ENCODE measurements at places on chromosomes 6 and 20.
A peak's percentile ranks its signal among the peaks of the same experiment; 100 is the strongest.

GRCh38 chr6:170186006-170186935 lies 104.6 kb downstream of the DLL1 start:
- DNase-seq = no peak

GRCh38 chr6:55812509-55812908 lies 62.9 kb downstream of the BMP5 start:
- no peak for DNase-seq

DNA sequence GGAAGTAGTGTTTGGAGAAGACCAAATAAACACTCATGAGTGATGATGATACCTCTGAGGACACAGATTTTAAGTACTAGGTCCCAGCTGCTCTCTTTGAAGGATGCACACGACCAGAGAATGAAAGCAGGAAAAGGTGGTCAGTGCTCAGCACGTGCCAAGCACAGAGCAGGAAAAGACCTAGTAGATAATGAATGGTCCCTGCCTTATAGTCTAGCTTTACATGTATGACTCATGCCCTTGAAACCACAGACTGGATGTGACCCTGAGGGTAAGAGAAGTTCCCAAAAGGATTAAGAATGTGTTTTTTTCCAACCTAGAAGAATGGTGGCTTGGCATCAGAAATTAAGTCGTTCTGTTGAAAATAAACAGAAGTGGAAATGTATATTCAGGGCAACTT lies 2.8 kb upstream of the MC3R start:
- DNase-seq = no peak

DNA sequence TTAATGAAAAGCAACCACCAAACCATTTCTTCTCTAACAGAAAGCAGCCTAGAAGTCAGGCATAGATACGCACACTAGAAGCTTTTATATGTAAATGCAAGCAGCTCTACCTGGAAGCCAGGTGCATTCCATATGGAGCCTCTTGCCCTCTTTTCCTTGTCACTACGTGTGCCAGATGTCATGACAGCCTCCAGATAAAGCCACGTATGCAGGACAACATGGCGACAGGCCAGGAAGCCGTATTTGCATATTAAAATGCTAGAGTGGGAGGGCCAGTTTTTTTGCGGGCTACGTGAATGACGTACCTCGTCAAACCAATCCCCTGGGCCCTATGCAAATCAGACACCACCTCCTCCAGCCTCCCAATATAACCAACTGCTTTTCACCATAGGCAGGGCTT lies 308.1 kb upstream of the SPTLC3 start:
- DNase-seq = no peak

DNA sequence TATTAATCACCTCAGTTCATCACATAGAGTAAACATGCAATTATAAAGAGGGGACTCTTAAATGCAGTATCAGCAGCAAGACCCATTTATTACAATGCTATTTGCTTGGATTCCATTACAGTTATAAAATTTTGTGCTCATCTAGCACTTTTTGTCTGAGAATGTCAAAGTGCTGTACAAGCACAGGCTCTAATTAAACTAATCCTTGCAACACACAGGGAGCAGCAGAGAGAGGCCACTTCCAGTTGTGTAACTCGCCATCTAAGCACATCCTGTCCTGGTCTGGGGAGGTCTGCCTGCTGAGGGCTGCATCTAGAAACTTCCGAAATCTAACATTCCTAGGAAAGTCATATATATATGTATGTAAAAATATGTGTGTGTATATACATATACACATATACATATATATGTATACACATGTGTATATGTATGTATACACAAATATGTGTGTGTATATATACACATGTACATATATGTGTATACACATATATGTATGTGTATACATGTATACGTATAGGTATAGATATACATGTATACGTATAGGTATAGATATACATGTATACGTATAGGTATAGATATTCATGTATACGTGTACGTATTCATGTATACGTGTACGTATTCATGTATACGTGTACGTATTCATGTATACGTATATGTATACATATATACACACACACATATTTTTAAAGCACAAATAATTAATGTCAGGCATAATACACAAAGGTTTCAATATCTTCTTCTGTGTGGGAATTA lies 136.4 kb upstream of the JARID2 start:
- DNase-seq = no peak

- no peak for DNase-seq
Observed at GRCh38 chr6:169172946-169173345, 80.7 kb downstream of the THBS2 start.

DNA sequence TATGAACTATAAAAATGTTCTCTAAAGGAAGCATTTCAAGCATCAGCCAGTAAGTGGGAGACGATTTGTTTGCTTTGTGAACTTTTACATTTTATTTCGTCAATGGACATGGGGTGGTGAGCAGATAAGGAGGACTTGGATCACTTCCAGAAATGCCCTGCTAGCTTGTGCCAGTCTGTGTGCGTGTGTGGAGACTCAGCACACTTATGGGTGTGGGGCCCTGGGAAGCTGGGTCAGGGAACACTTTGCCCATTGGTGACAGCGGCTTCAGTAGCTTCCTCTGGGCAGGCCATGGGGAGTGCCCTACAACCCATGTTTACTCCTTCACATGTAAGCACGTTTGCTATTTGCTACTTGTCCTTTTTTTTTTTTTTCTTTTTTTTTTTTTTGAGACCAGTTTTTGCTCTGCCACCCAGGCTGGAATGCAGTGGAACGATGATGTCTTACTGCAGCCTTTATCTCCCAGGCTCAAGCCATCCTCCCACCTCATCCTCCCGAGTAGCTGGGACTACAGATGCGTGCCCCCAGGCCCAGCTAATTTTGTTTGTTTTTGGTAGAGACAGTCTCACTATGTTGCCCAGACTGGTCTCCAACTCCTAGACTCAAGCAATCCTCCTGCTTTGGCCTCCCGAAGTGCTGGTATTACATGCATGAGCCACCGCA lies 24.2 kb downstream of the PRDM1 start:
- DNase-seq = no peak

DNA sequence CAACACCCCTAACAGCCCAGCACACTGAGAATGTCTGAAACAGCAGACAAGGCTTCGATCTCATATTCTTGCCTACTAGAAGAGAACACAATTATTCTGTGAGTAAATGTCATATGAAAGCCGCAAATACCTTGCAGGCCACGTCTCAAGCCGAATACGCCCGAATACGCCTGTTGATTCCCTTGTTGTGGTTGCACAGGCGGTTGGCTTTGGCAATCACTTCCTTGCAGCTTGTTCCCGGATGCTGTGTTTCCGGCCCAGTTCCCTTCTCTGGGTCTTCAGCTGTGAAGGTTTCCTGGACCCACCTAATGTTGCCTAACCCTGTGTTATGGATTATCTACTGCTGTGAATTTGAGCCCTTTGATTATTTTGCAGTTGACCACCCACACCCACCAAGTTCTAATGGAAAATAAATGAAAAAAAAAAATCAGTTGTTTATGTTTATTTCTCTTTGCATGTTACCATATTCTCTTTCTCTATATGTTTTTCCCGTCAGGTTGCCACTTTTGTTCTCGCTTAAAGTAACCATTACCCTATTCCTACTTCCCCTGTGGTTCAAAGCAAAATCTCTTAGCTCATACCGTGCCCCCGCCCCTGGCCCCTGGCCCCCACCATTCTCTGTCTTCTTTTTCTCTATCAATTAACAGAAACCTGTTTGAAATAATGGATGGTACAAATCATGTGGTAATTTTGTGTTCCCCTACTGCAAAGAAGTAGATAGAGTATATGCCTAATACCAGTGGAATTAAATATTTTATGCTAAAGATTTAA lies 172.4 kb downstream of the ADGB start:
- peak; percentile 70 for DNase-seq

GRCh38 chr20:23967616-23967979 lies 21.0 kb downstream of the GGTLC1 start:
- no peak for DNase-seq

- no peak for DNase-seq
Observed at GRCh38 chr20:14992153-14992552, 654.7 kb upstream of the FLRT3 start.

GRCh38 chr6:8982668-8983067 lies 547.3 kb upstream of the SLC35B3 start:
- DNase-seq = no peak

DNA sequence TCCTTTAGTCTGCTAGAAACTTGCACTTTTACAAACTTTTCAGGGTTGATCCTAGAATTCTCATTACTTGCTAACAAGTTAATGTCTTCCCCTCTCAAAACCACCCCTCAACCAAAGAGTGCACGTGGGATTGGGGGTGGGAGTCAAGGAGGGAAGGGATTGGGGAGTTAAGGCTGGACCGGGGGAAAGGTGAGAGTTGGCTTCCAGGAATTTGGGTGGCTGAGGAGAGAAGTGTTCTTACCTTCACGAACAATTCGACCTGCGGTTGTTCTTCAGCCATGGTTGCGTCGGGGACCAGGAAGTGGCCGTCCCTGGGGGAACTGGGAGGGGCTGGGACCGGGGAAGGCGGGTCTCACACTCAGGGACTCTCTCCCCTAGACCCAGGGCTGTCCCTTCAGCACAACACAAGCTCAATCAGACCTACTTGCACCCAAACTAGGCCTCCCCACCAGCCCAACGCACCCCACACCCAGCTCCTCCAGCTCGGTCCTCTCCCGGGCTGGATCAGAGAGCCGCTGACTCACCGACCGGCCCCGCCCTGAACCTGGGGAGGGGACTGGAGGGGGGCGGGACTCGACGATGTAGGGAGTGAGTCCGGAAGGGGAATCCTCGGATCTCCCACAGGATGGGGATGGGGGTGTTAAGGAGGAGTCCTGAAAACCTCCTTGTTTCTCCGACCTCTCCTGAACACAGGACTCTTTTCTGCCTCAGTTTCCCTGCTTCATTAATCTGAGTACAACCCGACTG lies at the start of gene CLIC1:
Gene CLIC1 (minus strand): TSS at position 510 of the 747 bp plus-strand sequence. CDS start 230 bp downstream, at position 280.
- peak; percentile 94 for DNase-seq

DNA sequence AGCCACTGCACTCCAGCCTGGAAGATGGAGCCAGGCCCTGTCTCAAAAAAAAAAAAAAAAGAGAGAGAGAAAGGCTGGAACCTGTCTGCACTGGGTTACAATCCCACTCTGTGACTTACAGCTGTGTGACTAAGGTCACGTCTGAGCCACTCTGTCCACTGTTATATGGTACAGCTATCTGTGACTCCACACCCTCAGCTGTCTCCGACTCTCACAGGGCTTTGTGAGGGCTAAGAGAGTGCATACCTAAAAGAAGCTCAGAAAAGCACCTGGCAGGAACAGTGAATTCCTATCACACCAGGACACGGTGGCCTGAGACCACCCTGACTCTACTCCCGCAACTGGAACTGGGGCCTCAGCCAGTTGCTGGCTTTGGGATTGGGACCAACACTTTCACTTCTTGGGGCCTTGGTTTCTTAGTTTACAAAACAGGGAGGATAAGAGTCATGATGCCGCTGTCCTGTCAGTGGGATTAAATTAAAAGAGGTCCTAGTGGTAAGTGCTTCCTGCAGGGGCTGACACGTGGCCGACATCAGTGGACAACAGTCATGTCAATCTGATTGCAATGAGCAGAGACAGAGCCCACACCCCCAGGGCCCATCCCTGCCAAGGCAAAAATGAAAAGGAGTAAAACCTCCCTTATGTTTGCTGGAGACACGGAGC lies 5.7 kb upstream of the CD93 start:
- no peak for DNase-seq

DNA sequence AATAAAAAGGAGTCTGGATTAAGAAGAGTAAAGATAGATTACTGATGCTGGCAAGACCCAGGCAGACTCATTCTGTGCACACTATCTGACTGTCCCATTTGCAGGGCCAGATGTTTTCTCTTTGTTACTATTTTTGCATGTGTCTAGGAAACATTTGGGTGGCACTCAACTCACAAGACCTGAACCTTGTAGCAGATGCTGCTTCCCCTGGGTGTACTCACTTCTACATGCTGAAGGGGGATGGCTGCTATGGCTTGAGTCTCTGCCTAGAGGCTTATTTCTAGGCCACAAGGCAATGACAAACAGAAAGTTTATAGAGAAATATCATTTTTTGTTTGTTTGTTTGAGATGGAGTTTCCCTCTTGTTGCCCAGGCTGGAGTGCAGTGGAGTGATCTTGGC lies 351.4 kb downstream of the FOXA2 start:
- DNase-seq = no peak

DNA sequence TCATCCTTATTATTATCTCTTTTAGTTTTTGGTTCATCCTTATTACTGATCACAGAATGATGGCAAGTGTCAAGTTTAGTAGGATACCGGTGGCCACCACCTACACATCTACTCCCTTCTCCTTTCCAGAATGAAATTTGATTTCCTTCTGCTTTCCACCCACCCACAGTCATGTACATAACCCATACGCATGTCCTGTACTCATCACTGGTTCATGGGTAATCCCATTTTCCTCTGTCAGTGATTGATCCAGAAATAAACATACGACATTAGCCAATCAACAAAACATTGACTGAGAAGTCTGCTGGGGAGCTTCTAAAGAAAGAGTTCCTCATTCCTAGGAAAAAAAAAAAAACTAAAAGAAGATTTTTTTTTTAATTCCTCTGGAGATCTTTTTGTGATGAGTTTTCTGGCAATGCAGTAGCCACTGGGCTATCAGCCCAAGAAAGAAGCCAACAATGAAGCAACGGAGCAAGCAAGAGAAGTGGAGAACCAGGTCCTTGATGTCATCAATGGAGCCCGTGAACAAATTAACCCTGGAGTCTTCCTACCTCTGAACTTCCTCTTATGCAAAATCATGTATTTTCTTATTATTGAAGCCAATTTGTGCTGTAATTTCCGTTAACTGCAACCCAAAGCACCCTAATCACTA lies 127.8 kb downstream of the TASP1 start:
- DNase-seq = no peak

GRCh38 chr6:38503032-38503773 lies 136.5 kb downstream of the BTBD9 start:
- no peak for DNase-seq

GRCh38 chr20:263701-264100 lies 6.2 kb downstream of the DEFB132 start:
- no peak for DNase-seq

DNA sequence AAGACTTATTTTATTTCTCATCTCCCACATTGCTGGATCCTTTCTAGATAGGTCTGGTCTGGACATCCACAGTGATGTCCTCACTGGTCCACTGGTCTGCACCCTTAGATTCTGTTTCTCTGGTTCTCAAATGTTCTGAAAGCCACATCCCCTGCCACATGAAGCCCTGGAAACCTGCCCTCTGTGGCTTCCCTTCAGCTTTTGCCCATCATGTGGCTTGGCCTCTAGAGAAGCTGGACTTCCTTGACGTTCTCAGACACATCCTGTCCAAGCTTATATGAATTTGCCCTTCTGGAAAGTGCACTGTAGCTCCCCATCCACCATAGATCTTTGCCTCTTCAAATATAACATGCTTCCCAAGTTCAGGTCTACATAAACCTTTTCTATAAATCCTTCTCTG lies 18.5 kb downstream of the CST4 start:
- DNase-seq = no peak

- no peak for DNase-seq
Observed at GRCh38 chr20:3673221-3674070, 8.4 kb downstream of the ADAM33 start.

DNA sequence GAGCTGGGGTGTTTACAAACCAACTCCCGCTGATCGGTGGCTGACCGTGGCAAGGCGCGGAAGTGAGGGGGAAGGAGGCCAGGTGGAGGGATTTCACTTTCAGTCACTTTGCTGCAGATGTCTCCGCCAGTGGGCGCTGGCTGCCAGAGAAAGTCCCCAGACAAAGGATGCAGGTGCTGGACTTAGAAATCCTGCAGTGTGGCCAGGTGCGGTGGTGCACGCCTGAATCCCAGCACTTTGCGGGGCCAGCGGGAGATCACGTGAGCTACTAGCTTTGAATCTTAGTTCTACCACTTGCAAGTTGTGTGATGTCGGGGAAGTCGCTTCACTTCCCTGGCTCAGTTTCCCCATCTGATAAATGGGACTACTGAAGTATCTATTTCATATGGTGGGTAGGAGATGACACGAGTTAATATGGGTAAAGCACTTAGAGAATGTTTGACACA lies 180.4 kb downstream of the ZNF217 start:
- DNase-seq = no peak
